ENCODE measurements at places on chromosomes 6 and 20. TPM values are rescaled to one million over a fixed set of nuclear protein-coding genes. Genes with fewer than 3 reads are reported as not detected.

- no peak for DNase-seq
Observed at GRCh38 chr6:37251211-37251780, 6.3 kb upstream of the TBC1D22B start.

DNA sequence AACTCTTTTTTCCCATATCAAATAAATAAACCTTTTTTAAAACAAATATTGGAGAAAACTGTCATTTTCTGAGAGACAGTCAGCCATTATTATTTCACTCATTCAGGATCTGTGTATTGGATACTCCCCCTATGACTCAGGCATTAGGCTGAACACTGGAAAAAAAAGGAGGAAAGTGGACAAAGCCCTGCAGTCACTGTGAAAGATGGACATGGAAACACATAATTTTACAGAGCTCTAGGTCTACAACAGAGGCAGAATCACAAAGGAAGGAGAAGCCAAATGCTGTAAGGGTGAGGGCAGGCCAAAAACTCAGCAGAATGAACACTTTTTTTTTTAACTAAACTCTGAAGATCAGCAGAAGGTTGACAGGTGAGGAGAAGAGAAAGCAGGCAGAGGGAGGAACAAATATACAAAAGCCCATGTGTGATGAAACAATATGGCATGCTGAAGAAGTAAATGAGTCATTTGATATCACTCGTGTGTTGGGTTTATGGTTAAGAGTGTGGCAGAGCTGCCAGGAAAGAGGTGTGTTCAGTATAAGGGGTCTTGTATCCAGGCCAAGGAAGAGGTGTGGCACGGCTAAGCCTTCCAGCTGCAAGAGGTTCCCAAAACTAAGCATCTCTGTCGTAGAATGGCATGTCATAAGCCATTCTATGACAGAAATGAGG, 39.1 kb downstream of the EPB41L2 start:
- no peak for DNase-seq

DNA sequence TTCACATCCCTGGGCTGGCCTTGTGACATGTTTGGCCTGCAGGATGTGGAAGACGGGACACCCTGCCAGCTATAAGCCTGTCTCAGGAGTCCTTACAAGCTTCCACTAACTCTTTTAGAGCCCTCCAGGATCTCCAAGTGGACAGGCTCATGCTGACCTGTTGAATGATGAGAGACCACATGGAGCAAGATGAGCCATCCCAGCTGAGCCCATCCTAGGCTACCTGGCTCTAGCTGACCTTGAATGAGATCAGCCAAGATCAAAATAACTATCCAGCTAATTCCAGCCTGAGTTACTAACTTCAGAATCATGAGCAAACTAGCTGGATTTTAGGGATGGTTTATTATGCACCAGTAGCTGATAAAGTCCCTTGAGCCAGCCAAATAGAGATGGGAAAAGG, 169.5 kb downstream of the TFAP2C start:
- no peak for DNase-seq

DNA sequence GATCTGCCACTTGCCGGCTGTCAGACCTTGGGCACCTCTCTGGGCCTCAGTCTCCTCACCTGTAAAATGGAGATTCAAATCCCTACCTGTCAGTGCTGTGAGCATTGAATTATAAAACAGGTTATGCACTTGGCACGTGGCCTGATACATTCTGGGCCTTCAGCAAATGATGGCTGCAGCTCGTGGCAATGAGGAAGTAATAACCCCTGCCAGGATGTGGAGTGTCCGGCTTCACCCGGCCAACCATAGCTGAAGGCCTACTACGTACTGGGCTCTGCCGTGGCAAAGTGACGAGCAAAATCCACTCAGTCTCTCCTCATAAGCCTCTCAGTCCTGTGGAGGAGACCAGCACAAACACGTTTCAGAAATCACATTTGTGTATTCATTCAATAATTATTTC, 10.9 kb upstream of the VSTM2L start:
- DNase-seq: no peak

LAMP5 gene
- total RNA-seq: 0.71 TPM

Measured in testis (tissue), 5 donors.